ENCODE measurements at places on chromosomes 3 and 15.

DNA sequence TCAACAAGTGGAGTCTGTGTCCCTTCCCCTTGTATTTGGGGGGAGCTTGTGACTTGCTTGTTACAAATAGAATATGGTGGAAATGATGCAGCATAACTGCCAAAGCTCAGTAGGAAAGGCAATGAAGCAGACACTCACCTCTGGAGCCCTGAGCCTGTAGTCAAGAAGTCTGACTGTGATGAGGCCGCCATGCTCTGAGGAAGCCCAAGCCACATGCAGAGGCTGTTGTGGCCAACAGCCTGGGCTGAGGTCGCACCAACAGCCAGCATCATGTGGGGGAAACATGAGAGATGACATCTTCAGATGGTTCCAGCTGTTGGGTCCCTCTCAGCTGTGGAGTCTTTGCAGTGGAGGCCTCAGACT is 161.4 kb downstream of the CHSY1 start:
- peaks cover 18% of the 10 kb centered on the region for H3K4me1 ChIP-seq
- peaks cover 7% of the 10 kb centered on the region for H3K27me3 ChIP-seq
- peaks cover 4% of the 10 kb centered on the region for H3K36me3 ChIP-seq
- H3K4me3 ChIP-seq, result no peak overlapping the region
- no peak overlapping the region for H3K27ac ChIP-seq
- DNase-seq, result no peak

DNA sequence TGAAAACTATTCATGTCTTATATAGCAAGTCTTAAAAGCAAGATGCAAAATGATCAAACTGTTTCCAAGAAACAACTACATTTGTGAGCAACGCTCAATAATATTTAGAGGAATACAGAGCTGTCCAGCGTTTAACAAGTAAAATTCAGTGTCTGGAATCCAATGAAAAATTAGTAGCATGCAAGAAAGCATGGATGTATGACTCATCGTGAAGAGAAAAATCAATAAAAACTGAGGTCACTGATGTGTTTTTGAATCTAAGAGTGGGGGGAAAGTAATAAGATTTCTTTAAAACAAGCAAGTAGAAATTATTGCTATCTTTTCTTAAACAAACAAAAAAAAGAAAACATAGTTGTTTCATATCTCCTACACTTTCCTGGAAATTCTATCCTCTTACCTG is 600.3 kb upstream of the GOLIM4 start:
- H3K4me3 ChIP-seq, result no peak overlapping the region
- H3K27ac ChIP-seq, result no peak overlapping the region
- no peaks in the 10 kb centered on the region for H3K36me3 ChIP-seq
- DNase-seq, result no peak

- no peak overlapping the region for H3K27ac ChIP-seq
- DNase-seq, result peak; percentile 62
- peaks cover 42% of the 10 kb centered on the region for H3K36me3 ChIP-seq
- no peaks in the 10 kb centered on the region for H3K27me3 ChIP-seq
Measured at GRCh38 chr15:80970018-80970657, 19.5 kb downstream of the MESD start.

GRCh38 chr3:153856932-153857331 is 264.3 kb upstream of the ARHGEF26 start:
- H3K27ac ChIP-seq, result no peak overlapping the region
- H3K4me3 ChIP-seq, result no peak overlapping the region
- DNase-seq, result no peak
- peaks cover 4% of the 10 kb centered on the region for H3K27me3 ChIP-seq

- H3K4me3 ChIP-seq, result no peak overlapping the region
- no peak for DNase-seq
- peaks cover 74% of the 10 kb centered on the region for H3K36me3 ChIP-seq
- peak overlapping the region; percentile 14 for H3K27ac ChIP-seq
Measured at GRCh38 chr3:133620066-133620784, 41.5 kb downstream of the TOPBP1 start.

GRCh38 chr3:32137870-32138269 is 31.4 kb downstream of the GPD1L start:
- H3K4me3 ChIP-seq, result no peak overlapping the region
- peaks cover 22% of the 10 kb centered on the region for H3K4me1 ChIP-seq
- H3K27ac ChIP-seq, result no peak overlapping the region
- DNase-seq, result no peak

- H3K36me3 ChIP-seq, result no peaks in the 10 kb centered on the region
- no peak overlapping the region for H3K27ac ChIP-seq
- H3K4me1 ChIP-seq, result peaks cover 31% of the 10 kb centered on the region
- no peak for DNase-seq
Measured at GRCh38 chr15:52727815-52728214, 48.6 kb upstream of the ATOSA start.

GRCh38 chr15:97099040-97099439 is 768.5 kb downstream of the NR2F2 start:
- DNase-seq, result no peak
- no peaks in the 10 kb centered on the region for H3K36me3 ChIP-seq
- no peaks in the 10 kb centered on the region for H3K4me1 ChIP-seq

DNA sequence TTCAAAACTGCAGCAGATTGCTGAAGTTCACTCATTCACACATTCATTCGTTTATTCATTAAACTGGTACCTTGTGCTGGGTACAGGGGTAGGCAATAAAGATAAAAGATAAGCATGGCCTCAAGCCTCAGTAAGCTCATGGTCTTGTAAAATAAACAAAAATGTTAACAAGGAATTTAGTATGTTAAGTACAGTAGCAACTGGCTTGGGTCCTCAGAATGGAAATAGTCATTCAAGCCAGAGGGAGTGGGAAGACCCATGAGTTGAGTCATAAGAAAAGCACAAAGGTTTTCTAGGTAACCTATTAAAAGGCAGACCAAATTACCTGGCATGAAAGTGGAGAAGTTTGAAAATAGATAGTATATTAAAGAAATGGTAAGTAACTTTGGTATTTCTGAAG is 163.3 kb downstream of the CDIN1 start:
- no peak overlapping the region for H3K27ac ChIP-seq
- H3K4me3 ChIP-seq, result no peak overlapping the region
- H3K27me3 ChIP-seq, result no peaks in the 10 kb centered on the region
- H3K36me3 ChIP-seq, result no peaks in the 10 kb centered on the region
- no peaks in the 10 kb centered on the region for H3K4me1 ChIP-seq

DNA sequence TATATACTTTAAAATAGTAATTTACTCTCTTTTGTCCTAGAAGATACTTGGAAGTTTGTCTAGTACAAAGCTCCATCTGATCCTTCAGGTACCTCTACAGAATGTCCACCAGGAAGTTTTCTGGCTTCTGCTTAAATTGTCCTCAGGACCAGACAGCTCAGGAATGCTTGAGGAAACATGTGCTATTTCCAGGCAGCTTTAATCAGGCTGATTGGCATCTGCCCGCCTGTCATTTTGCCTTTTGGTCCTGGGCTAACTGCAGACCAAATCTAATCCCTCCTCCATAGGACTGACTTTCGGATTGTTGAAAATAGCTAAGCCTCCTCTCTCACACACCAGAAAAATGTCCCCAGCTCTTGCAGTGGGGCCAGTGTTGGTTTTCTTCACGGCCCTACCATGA is 113.4 kb upstream of the RGMA start:
- no peaks in the 10 kb centered on the region for H3K4me1 ChIP-seq
- no peak overlapping the region for H3K4me3 ChIP-seq
- H3K27ac ChIP-seq, result no peak overlapping the region
- peaks cover 37% of the 10 kb centered on the region for H3K27me3 ChIP-seq
- no peaks in the 10 kb centered on the region for H3K36me3 ChIP-seq

GRCh38 chr3:48415251-48415953 is 14.5 kb downstream of the PLXNB1 start:
- H3K27me3 ChIP-seq, result no peaks in the 10 kb centered on the region
- no peak overlapping the region for H3K27ac ChIP-seq
- H3K36me3 ChIP-seq, result no peaks in the 10 kb centered on the region
- DNase-seq, result no peak

DNA sequence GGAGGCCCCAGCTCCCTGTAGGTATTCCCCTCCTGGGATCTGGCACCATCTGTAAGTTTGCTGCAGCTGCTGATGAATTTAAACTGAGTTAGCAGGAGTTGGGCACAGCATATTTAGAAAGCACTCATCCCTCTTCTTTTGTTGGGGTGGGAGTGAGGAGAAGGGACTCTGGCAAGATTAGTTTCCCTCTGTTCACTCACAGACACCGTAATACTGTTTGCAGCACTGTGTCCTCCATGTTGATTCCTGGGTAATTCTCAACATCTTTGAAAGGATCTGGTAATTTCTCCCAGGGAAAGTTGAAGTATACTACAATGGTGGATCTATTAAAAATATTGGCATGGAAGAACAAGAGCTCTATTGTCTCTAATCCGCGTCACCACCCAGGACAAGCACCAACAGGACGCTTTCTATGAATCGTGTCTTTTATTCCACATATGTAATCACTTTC is 173.3 kb downstream of the RBMS3 start:
- H3K4me3 ChIP-seq, result no peak overlapping the region
- DNase-seq, result no peak
- H3K4me1 ChIP-seq, result no peaks in the 10 kb centered on the region
- no peak overlapping the region for H3K27ac ChIP-seq
- no peaks in the 10 kb centered on the region for H3K36me3 ChIP-seq

DNA sequence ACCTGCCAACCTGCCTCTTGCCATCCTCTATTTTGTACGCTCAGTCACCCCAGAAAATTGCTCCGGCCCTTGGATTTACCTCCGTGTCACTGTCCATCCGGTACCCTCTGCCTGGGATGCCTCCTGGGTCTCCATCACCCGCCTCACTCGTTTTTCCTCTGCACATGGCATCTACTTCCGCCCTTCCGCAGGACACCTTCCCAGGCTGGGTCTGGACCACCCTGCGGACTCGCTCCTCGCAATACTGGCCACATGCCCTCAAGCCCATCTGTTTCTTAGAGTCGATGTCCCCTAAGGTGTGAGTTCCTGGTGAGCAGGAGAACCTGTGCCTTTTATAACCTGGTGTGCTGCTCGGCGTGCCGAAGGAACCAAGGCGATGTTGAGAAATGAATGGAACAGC is 58.5 kb downstream of the APBA2 start:
- DNase-seq, result no peak
- peaks cover 27% of the 10 kb centered on the region for H3K4me1 ChIP-seq
- no peak overlapping the region for H3K4me3 ChIP-seq
- no peak overlapping the region for H3K27ac ChIP-seq
- H3K27me3 ChIP-seq, result peaks cover 4% of the 10 kb centered on the region

DNA sequence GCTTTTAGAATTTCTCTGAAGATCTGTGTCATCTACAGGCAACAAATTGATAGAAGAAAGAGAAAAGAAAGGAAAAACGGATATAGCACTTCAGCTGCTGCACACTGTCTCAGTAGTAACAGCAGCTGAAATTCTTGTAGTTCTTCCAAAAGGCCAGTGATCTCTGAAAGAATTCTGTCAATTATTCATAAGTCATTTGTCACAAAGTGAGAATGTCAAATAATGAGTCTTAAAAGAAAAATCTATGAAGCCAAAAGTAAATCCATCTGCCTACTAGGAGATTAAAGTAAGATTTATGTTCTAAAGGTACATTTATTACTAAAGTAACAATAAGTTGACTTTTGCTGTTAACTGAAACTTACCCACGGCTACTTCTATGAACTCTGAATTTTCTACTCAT is 24.6 kb downstream of the IFT80 start:
- H3K4me3 ChIP-seq, result no peak overlapping the region
- no peaks in the 10 kb centered on the region for H3K4me1 ChIP-seq
- no peak for DNase-seq
- H3K27ac ChIP-seq, result no peak overlapping the region

Measured in activated CD4-positive, alpha-beta memory T cell treated with anti-CD3 and anti-CD28 coated beads, Interleukin-2, amount 10 ng/mL, durations not matched to agents 7 days and 5 days (primary cell).